ENCODE measurements at places on chromosomes 6 and 20.
A peak's percentile ranks its signal among the peaks of the same experiment; 100 is the strongest.

DNA sequence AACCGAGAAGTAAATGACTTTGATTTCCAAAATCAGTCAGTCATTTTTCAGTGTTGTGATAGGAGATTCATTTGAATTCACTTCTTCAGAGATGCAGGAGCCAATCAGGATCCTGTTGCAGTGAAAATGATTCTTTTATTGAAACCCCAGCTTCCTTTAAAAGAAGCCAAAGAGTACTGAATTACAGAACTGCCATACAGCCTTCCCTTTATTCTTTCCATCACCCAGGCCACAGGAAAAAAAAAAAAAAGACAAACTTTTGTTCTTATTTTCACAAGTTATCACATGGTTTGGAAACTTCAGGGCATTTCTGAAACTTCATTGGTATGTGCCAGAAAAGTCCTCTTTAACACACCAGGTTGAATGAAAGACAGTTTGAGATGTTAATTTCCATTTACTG is 1.8 kb upstream of the CARMIL1 start:
- DNase-seq: no peak

DNA sequence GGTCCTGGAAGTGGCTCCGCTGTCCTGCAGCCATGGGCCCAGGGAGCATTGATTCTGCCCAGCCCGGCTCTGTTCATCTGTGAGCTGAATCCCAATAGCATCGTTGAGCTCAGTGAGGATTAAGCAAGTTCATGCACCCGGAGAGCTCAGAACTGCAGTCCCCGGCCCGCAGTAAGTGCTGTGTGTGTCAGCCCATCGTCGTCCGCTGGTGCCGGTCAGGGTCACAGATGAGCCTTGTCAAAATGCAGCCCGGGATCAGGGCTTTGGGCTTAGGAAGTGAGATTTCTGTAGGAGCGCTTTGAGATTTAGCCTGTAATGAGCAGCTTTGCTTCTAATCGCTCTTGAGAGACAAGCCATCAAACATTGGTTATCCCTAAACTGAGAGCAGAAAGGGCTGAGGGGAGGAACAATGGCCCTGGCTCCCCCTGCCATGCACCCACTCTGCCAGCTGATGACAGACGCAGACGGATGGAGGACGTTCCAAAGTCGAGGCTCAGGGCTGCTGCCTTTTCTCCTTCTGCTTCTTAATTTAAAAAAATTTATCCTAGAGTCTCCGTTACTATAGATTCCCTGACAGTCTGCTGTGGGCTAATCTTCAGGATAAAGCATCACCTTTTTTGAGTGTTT is 25.6 kb upstream of the SULF2 start:
- DNase-seq: no peak

DNA sequence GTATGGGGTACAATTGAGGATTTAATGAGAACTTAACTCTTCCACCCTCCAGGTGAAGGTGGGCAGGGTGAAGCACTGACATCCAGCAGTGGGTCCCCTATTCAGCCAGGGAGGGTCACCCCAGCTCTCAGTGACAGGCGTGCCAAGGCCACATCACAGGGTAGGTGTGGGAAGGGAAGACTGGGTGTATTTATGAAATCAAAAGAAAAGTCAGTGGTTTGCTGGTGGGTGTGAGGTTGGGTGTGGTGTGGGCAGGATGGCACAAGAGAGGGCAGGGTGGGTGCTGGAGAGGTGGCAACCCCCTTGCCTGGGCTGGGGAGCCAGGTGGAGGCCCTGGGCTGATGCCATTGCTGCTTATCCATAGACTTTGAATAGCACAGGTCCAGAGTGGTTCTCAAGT is 16.6 kb downstream of the SYNDIG1 start:
- DNase-seq: no peak

DNA sequence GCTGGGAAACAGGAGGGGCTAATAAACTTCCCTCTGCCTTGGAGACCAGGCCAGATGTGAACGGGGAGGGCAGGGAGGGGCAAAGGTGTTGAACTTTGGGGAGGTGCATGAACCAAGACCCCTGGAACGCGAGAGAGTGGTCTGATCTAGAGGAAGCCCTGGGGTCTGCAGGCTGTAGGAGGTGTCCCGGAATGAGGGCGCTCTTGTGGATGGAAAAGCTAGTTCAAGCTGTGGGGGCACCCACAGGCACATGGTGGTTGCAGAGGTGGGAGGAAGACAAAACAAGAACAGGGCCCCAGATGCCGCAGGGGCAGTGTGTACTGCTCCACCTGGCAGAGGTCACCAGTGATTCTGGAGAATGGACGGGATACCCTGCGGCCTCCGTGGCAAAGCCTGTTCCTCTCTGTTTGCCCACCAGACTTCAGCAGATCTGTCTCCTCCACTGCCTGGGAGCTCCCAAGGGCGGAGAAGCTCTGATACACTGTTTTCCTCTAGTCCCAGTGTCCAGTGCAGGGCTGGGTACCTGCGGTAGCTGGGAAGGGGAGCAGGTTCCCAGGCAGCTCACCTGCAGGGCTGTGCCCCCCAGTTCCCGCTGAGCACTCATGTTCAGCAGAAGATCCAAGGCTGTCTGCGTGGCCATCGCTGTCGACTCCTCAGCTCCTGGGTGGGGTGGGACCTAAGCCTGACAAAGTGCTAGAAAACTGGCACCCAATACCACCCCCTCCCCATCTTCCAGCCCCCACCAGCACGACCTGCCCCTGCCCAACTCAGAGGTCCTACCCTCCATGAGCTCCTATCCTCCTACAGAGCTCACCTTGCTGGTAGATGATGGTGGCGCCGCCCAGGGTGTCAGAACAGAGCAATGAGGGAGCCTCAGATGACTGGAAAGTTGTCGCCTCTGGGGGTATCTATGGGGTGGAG is 14.7 kb downstream of the ZNF335 start:
- DNase-seq: no peak

- DNase-seq: no peak
Observed at GRCh38 chr6:18243302-18243893, 20.9 kb downstream of the DEK start.

- DNase-seq: no peak
Observed at GRCh38 chr20:36873498-36874189, 2.3 kb upstream of the TLDC2 start.

DNA sequence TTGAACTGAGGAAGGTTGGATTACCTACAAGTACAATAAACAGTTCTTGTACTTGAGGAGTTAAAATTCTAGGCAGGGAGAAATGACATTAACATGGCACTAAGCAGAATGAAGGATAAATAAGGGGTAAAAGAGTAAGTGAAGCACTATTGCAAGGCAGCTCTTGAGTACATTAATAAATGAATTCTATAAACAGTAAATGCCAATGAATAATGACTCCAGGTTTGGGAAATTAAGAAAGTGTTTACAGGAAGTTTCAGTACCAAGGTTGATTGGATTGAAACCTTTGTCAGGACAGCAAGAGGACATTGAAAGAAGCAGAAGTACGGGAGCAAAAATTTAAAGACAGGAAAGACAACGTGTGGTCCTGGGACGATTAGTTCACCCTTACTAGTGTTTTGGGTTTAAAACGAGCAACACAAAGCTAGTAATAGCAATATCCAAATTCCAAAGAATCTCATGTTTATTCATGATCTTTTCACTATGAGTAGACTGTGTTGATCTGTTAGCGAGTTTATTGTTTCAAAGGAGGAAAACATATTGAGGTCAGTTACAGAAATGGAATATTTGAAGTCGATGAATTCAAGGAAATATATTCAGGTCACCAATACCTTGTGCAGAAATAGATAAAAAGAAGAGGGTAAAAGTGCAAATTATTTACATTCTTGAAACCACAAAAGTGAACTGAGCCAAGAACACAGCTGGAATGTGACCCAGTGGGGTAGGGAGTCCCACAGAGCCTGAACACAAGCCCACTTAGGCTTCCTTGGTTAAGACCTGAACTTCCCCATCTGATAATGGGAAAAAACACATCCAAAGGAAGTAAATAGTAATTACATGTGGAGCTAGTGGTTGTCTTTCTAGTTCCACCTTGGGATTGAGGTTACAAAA is 80.8 kb downstream of the MKKS start:
- no peak for DNase-seq

- peak; percentile 90 for DNase-seq
Observed at GRCh38 chr20:48921168-48921882, at the start of gene ARFGEF2. Gene ARFGEF2 (plus strand): TSS chr20:48921711. CDS start chr20:48921890, 179 bp downstream.

DNA sequence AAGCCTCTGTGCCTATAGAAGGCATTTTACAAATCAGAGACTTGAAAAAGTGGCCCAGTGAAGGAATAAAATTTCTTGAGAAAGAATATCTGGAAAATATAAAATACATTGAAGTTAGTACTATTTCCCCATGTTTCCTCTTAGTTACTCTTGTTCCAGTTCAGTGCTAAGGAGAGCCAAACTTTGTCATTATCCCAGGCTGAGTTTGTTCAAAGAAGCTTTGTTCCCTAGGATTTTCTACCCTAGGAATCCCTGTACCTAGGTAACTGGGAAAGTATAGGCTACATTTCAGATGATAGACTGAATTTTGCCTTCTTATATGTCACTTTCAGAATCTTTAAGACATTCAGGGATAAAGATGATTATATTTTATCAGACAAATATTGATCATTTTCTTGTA is 1395.7 kb upstream of the MAP3K7 start:
- no peak for DNase-seq

DNA sequence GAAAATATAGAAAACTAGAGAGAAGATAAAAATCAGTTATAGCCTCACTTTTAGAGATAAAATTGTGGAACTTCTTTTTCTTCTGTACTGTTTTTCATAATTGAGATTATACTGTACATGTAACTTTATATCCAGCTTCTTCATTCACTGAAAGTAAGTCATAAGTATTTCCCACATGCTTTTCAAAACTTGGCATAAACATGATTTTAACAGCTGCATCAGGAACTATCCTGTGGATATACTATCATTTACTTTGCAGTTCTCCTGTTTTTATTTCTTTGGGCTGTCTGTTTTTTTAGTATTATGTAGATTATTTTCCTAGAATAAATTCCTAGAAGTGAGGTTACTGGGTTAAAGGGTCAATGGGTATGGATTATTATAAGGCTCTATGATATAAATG is 14.8 kb downstream of the DSTN start:
- no peak for DNase-seq

DNA sequence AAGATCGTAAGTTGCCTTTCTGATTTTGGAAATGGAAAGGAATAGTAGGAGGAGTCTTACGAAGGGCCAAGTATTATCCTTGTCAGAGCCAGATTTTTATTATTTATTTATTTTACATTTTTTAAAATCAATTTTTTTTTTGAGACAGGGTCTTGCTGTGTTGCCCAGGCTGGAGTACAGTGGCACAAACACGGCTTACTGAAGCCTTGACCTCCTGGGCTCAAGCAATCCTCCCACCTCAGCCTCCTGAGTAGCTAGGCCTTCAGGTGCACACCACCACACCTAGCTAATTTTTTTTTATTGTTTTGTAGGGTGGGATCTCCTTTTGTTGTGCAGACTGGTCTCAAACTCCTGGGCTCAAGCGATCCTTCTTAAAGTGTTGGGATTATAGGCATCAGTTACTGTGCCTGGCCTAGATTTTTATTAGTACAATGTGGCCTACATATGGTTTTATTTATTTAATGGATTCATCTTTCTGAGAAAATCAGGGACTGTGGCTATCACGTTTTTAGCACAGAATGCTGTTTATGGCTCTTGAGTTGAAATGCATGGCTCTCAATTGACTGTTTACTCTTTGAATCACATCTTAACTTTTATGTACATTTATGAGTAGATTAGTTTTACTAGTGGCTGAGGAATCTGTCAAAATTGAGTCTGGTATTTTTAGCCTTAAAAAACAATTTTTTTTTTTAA is 16.7 kb downstream of the CDC5L start:
- no peak for DNase-seq

DNA sequence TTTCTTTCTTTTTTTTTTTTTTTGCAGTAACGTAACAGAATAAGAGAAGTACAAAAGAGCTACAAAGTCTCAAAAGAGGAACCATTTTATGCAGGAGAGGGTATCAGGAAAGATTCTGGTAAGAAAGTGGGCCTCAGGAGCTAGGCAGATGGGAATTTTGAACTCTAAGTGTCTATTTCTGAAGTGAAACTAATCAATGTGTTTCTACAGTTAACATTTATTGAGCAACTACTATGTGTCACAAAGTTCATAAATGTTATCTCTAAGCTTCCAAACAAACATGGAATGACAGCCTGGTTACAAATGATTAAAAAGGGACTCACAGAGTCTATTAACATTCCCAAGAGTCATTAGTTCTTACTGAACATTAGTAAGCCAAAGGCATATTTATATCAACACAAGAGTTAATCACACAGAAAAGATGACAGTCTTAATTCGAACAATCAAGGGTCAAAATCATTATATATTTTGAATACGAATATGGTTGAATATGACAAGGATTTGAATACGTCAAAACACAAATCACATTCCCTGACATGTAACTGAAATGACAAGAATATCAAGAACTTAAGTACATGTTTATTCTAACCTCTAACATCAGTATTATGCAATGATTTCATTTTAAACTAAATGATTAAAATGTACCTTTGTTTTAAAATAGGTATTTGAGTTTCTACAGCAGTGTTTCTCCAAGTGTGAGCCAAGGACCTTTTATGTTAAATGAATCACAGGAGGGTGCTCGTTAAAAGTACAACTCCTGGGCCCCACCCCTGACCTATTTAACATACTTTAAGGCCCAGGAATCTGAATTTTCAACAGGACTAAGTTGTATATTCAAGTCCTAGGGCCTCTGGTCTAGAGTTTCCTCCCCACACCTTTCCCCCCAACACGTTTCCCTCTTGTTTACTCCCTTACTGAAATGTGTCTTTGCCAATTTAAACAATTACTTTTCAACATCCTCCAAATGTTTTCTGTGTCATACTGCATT is 89.7 kb downstream of the ATXN1 start:
- DNase-seq: no peak

GRCh38 chr20:46930640-46931339 is 36.1 kb downstream of the EYA2 start:
- no peak for DNase-seq

DNA sequence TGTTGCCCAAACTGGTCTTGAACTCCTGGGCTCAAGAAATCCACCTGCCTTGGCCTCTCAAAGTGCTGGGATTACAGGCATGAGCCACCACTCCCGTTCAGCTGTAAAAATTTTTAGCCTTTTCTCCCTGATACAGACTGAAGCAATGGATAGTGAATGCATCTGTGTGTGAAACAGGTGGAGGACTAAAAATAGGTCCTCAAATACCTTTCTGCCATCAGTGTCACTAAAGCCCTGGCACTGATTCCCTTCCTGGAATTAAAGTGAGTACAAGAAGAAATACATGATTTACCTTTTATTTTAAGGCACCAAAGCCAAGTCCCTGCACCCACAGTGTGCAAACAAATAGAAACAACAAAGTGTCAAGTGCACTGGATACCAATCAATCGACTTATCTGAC is 25.1 kb downstream of the TULP4 start:
- DNase-seq: no peak
